ENCODE measurements at places on chromosomes 11 and 22.

DNA sequence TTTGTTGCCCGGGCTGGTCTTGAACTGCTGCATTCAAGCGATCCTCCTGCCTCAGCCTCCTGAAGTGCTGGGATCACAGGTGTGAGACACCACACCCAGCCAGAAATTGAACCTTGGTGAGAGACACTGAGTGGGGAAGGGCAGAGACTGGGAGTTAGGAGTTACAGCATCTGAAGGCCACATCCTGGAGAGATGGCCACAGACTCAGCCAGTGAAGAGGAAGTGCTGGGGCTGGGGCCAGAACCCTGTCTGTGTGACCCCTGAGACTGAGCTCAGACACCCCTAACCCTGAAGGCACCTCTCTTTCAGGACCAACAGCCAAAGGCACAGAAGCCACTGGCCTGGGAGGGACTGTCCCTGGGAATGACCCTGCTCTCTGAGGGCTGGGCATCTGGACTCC lies 33.8 kb downstream of the TXN2 start:
- DNase-seq, result no peak

DNA sequence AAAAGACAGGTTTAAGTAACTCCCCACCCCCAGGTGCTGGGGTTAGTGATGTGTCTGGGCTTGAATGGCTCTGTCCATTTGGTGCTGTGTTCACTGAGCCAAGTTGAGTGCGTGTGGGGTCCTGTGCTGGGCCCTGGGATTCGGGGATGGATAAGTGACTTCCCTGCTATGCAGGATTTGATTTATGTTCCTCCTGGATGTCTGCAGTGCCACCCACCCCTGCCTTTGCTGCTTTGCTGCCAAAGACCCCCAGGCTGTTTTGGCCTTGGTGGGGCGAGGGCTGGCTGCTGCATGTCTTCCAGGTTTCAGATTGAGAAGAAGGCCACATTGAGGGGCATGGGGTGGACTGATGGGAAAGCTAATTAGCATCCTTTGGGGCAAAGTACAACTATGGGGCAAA lies 77.9 kb upstream of the PARVG start:
- no peak for DNase-seq

- no peak for DNase-seq
These were observed 188.6 kb downstream of the HIPK3 start for GRCh38 chr11:33445761-33446161.

DNA sequence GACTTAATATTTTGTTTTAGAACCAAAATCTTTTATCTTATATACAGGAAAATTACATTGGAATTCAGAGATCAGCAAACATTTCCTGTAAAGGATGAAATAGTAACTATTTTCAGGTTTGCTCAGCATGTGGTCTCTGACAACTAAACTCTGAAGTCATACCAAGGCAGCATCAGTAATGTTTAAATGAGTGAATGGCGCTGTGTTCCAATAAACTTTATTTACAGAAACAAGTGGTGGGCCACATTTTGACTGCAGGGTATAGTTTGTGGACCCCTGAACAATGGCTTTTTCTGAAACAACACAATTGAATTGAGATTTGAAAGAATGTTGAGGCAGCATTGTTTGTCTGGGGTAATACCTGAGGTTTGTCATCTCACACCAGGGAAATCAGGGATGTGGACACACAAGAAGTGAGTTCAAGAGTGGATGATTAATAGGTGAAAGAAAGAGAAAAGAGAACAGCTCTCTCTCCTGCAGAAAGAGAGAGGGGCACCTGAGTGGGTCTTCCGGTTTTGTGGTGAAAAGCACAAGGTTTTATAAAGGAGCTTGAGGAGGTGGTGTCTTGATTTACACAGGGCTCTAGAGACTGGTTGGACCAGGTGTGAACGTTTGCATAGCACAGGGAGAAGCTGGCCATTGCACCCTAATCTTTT lies 113.5 kb upstream of the VPREB1 start:
- no peak for DNase-seq

GRCh38 chr11:128551611-128552335 lies 35.6 kb downstream of the ETS1 start:
- peak; percentile 66 for DNase-seq

GRCh38 chr22:29048822-29049654 lies 12.6 kb downstream of the C22orf31 start:
- no peak for DNase-seq

DNA sequence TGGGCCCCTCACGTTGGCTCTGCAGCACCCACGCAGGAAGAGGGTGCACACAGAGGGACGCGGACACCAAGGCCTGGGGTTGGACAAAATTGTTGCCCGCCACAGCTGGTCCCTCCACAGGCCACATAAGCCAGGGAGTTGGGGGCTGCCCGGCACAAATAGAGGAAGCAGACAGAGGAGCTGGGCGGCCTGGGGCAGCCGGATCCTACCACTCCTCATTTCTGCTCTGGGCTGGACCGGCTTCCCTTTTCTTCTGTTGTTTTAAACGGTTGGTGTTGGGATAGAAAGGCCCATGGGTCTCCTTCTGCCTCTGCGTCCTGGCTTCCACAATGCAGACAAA lies 36.4 kb upstream of the LINC01488 start:
- DNase-seq, result no peak

- peak; percentile 19 for DNase-seq
These were observed 16.8 kb downstream of the EXT2 start for GRCh38 chr11:44112091-44112821.

DNA sequence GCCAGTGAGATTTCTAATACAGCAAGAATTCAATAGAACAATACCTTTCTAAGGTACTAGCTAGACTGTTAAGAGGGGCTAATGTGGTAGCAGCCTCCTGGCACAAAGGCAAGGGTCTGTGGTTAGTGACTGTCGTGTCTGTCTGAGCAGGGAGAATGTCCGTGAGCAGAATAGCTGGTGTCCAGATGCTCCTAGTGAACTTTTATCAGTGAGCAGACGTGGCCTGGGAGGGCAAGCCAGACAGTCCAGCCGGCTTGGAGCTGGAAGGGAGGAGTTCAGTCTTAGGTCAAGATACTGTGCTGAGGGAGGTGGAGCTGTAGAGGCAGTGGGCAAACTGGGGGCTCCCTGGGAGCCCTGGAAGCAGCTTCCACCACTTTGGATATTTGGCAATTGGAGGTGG lies 138.6 kb downstream of the TEAD1 start:
- DNase-seq, result no peak

DNA sequence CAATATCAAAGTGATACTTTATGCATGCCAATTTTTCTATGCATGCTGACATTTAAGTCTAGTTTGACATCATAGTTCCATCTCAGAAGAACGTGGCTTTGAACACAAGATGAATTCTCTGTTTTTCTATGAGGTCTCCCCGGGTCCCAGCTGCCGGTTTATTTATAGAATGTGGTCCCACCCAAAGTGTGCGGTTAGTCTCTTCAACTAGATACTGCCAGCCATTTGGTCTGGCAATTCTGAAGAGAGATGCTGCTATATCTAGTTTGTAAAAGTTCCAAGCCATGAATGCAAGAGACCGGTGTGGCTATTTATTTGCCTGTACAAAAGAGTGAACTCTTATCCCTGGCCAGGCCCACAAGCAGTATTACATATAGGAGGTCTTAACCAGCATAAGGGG lies 9.2 kb downstream of the OR5A2 start:
- no peak for DNase-seq

GRCh38 chr22:33991620-33992019 lies 71.3 kb upstream of the LARGE1 start:
- DNase-seq, result no peak

GRCh38 chr22:22513619-22514018 lies 5.1 kb upstream of the ZNF280B start:
- no peak for DNase-seq

DNA sequence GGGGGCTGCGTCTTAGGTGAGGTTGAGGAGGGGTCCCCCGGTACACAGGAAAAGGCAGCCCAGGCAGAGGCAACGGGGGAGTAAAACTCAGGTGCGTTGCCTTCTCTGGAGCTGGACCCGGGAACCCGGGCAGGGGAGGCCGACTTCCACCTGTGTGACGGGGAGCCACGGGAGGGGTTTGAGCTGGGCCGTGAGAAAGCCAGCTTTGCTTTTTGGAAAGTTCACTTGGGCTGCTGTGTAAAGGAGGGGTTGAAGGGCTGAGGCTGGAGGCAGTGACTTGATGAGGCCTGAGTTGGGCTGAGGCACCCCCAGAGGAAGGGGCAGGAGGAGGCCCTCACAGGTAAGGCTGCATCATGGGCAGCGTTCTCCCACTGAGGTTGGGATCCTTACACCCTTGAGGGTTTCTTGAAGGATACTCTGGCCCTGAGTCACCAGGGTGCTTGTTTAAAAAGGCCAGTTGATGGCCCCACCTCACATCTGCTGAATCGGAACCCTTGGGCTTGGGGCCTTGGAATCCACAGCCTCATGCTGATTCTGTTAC lies 47.2 kb downstream of the CHRDL2 start:
- no peak for DNase-seq

DNA sequence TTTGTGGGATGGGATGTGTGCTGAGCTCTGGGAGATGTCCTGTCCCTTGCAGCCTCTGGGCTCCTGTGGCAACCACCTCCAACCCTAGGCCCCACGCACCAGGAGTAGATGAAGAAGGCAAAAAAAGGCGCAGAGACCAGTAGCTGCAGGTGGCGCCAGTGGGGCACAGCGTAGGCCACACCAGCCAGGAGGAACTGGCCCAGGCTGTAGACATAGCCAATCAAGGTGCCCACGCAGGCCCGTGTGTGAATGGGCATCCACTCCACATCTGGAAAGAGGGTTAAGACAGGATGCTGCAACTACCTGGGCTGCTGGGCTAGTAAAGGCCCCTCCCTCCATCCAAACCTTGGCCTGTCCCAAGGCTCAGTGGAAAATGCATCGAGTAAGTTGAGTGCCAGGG lies 3.0 kb downstream of the SLC22A6 start:
- DNase-seq, result no peak

DNA sequence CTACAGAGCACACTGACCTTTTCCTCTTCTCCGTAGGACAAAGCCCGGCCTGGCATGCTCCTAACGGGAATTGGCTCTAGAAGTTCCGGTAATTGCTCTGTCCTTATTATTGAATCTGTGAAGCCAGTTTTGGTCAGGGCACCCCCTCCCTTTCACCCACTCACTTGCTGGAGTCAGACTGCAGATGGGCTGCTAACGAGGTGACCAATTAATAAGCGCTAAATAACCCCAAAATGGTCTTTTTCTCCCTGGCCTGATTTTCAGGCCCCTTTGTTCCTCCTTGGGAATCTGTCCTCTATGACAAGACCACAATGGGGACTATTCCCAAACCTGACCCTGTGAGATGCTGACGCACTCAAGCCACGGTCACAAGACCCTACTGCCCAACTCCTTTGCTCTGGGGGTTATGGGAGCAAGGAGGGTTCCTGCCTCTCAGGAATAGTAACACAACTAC lies 610.0 kb upstream of the CADM1 start:
- no peak for DNase-seq

DNA sequence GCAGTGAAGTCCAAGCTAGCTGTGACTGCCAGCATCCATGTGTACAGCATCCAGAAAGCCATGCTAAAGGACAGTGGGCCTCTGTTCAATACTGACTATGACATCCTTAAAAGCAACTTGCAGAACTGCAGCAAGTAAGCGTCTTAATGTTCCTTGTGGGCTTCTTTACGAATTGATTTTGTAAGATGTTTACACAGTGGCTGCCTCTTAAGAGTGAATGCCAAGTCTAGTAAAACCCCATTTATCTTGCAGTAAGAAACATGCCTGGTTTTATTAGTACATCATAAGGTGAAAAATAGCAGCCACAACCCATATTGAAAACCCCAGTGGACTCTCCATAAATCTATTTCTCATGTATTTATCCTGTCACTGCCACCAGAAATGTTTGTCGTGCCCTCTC lies 20.5 kb downstream of the POLD3 start:
- no peak for DNase-seq

GRCh38 chr22:45948081-45948648 lies 28.8 kb downstream of the WNT7B start:
- no peak for DNase-seq

GRCh38 chr11:14424096-14424495 lies 65.1 kb upstream of the RRAS2 start:
- DNase-seq, result no peak

GRCh38 chr22:24175160-24175808 lies 6.0 kb upstream of the SUSD2 start:
- peak; percentile 58 for DNase-seq

DNA sequence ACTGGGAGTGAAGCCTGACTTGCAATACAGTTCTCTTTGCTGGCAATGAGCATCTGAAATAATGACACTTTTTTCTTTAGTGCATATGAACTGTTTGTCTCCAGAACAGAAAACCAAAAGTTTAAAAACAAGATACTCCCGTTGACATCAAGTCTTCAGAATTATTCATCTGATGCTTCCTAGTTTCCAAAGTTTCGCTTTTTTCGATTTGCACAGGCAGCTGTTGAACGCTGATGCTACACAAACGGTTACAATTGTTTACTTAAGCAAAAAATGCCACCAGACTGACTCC lies 612 bp upstream of the BIRC2 start:
- DNase-seq, result no peak

DNA sequence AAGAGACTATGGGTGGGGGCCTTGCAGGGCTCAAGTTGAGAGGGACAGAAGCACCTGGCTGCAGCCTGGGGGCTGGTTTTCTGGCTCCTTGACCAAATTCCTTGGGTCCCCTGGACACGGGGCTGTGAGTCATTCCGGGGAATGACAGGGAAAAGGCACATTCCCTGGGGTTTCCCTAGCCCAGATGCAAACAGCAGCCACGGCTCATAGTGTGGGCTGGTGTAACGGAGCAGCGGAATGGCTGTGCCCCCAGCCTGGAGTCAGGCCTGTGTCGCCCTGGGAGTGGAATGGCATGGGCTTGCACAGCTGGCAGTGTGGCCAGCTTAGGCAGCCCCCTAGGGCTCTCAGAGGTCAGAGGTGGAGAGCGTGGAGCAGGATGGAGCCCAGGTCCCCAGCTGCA lies 77.6 kb upstream of the KCNQ1OT1 start:
- DNase-seq, result no peak

DNA sequence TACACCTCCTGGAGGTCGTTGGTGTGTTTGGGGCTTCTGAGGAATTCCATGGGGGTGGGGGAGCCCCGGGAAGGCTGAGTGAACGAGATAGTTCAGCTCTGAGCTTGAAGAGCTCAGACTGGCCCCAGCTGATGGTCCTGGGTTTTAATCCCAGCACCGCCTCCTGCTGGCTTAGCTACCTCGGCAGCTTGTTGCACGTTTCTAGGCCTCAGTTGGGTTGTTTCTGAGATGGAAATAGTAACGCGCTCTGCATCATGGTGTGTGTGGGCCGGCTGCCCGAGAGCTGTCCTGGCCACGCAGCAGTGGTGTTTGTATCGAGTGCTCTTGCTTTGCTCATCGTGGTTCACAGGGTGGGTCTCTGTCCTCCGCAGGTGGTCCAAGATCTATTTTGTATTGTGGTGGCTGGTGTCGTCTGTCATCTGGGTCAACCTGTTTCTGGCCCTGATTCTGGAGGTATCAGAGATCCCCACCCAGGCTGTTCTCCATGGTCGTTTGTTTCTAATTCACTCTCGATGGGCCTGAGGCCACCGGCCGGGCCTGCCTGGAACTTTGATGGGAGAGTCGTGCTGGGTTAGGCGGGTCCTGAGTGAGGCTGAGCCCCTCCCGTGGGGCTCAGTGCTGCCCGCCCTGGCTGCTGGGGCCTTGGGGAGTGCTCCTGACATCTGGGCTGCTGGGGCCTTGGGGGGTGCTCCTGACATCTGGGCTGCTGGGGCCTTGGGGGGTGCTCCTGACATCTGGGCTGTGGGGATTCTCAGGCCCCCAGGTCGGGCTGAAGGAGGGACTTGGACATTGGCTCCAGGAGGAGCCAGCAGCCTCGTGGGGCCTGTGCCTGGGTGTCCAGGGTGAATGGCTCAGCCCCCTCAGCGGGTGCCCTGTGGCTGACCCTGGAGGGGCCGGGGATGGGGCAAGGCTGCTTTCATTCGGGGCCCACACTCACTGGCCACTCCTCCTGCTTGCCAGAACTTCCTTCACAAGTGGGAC lies 37.7 kb downstream of the TPCN2 start:
- DNase-seq, result no peak

- DNase-seq, result no peak
These were observed 46.2 kb downstream of the FAM83F start for GRCh38 chr22:40040927-40041326.

All from stimulated activated naive CD8-positive, alpha-beta T cell treated with anti-CD3 and anti-CD28 coated beads, Interleukin-15, amount 100 ng/mL, for 72 hours (primary cell).